Thyroid gland (tissue), 4 donors: ENCODE measurements at places on chromosomes 6 and 20. TPM values are rescaled to one million over a fixed set of nuclear protein-coding genes. Genes with fewer than 3 reads are reported as not detected.
A peak's percentile ranks its signal among the peaks of the same experiment; 100 is the strongest.

- H3K27ac ChIP-seq: peak overlapping the region; percentile 64
- H3K27me3 ChIP-seq: no peaks in the 10 kb centered on the region
- H3K36me3 ChIP-seq: no peaks in the 10 kb centered on the region
- DNase-seq: peak; percentile 90
- peaks cover 45% of the 10 kb centered on the region for H3K4me1 ChIP-seq
- H3K4me3 ChIP-seq: no peak overlapping the region
These were observed 122.4 kb downstream of the MRPL14 start for GRCh38 chr6:44004625-44005506.

GRCh38 chr6:75479712-75480111 lies 13.9 kb downstream of the FILIP1 start:
- H3K27me3 ChIP-seq: no peaks in the 10 kb centered on the region
- H3K4me3 ChIP-seq: no peak overlapping the region
- no peak for DNase-seq
- no peaks in the 10 kb centered on the region for H3K36me3 ChIP-seq

GRCh38 chr20:43915211-43916072 lies 790 bp downstream of the TOX2 start:
- H3K4me3 ChIP-seq: no peak overlapping the region
- H3K27me3 ChIP-seq: peaks cover 14% of the 10 kb centered on the region
- no peaks in the 10 kb centered on the region for H3K36me3 ChIP-seq
- no peak overlapping the region for H3K27ac ChIP-seq
- peaks cover 15% of the 10 kb centered on the region for H3K4me1 ChIP-seq
- no peak for DNase-seq

DNA sequence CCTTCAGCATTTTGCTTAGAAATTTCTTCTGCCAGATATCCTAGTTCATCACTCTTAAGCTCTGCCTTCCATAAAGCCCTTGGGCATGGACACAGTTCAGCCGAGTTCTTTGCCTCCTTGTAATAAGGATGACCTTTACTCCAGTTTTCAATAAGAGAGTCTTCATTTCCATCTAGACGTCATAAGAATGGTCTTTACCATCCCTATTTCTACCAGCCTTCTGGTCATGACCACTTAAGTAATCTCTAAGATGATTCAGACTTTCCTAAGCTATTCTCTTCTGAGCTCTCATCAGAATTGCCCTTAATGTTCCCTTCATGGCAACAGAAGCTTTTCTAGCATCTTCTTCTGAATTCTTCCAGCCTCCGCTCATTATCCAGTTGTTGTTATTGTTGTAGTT lies 126.1 kb downstream of the TFAP2C start:
- no peaks in the 10 kb centered on the region for H3K27me3 ChIP-seq
- no peak overlapping the region for H3K27ac ChIP-seq
- H3K4me1 ChIP-seq: no peaks in the 10 kb centered on the region
- DNase-seq: no peak
- no peak overlapping the region for H3K4me3 ChIP-seq

GRCh38 chr20:46275091-46275490 lies 33.2 kb downstream of the CDH22 start:
- H3K36me3 ChIP-seq: no peaks in the 10 kb centered on the region

- no peak for DNase-seq
- no peaks in the 10 kb centered on the region for H3K27me3 ChIP-seq
- H3K36me3 ChIP-seq: no peaks in the 10 kb centered on the region
- H3K4me3 ChIP-seq: no peak overlapping the region
These were observed 121.5 kb downstream of the EYA2 start for GRCh38 chr20:47016068-47016664.

DNA sequence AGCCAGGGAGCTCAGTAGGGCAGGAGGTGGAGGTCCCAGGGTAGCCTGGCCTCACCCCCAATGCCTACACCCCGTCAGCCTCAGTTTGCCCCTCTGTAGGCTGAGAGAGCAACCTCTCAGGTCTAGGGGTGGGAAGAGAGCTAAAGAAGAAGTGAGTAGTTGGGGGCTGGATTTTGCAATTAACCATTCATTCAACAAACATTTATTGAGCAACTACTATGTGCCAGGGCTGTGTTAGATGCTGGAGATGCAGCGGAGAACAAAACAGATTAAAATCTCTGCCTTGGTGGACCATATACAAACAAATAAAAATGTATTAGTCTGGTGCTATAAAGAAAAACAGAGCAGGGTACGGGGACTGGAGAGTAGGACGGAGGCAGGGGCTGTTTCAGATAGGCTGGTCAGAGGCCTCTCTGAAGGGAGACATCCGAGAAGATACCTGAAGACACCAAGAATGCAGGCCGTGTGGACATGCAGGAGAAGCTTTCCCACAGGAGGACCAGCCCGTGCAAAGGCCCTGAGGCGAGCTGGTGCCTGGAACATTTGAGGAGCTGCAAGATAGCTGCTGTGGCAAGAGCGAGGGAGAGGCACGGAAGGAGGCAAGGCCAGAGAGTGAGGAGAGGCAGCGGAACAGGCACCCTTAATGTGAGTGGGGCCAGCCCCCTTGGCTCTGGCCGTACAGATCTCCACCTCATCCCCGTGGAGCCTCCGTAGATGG lies 60.3 kb downstream of the GRM4 start:
- no peaks in the 10 kb centered on the region for H3K27me3 ChIP-seq
- H3K4me3 ChIP-seq: no peak overlapping the region
- H3K36me3 ChIP-seq: no peaks in the 10 kb centered on the region
- no peaks in the 10 kb centered on the region for H3K4me1 ChIP-seq
- no peak for DNase-seq

DNA sequence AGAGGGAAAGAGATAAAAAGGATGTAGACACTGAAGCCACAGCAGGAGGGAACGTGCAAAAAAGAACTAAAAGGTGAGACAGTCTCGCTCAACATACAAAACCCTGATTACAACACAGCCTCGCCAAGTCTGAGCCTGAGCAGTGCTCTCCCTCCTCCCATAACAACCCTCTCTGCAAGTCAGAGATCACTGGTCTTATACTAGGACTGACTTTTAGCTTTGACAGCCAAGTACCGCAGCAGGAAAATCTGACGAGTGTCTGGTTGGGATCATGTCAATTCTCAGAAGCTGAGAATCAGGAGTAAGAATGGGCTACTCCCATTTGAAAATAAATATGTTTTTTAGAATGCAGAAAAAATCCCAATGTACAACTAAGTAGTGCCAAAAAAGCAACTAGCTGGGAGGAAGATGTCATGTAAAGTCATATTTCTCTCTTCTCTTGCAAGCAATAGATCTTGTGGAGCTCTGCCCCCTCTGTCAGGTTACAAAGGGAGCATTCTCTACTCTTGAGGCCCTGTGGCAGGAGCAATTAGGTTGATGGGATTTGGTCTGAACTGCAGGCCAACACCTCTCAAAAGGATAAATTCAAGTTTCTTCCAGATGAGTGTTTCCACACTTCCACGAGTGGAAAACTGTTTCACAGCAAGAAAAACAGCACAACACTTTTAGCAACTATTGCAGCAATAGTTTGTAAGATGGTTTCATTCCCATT lies 118.9 kb upstream of the COL21A1 start:
- H3K36me3 ChIP-seq: no peaks in the 10 kb centered on the region
- H3K4me3 ChIP-seq: no peak overlapping the region
- H3K27me3 ChIP-seq: no peaks in the 10 kb centered on the region
- no peak for DNase-seq
- H3K4me1 ChIP-seq: peaks cover 28% of the 10 kb centered on the region

DNA sequence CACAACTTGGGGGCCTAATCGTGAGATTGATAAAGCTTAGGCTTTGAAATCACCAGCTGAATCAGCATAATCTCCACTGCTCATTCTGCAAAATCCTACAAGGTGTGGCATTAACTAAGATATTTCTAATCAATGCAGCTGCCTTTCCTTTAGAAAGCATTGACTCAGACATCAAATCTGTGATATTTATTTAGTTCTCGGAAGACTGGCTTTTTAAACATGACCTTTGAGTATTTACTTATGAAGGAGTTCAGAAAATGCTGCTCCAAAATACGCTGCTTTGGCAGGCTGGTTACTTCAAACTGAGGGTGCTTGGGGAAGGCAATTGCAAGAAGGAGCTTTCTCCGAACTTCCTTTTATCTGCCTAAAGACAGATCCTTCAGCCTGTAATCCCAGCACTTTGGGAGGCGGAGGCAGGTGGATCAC lies 23.7 kb upstream of the FUCA2 start:
- H3K27me3 ChIP-seq: no peaks in the 10 kb centered on the region
- DNase-seq: no peak
- H3K36me3 ChIP-seq: no peaks in the 10 kb centered on the region
- H3K27ac ChIP-seq: no peak overlapping the region
- no peak overlapping the region for H3K4me3 ChIP-seq

- no peak overlapping the region for H3K4me3 ChIP-seq
- H3K27me3 ChIP-seq: no peaks in the 10 kb centered on the region
- no peaks in the 10 kb centered on the region for H3K36me3 ChIP-seq
- no peaks in the 10 kb centered on the region for H3K4me1 ChIP-seq
- no peak for DNase-seq
These were observed 26.8 kb downstream of the TRMT6 start for GRCh38 chr20:5923493-5923892.

Gene TNXB
- 51.4 TPM for total RNA-seq

Gene FGD2
- total RNA-seq: 25.8 TPM

Gene HLA-DQB1
- not detected for total RNA-seq
